ENCODE measurements at places on chromosomes 16 and 17.
A peak's percentile ranks its signal among the peaks of the same experiment; 100 is the strongest.

GRCh38 chr16:75217389-75217851, 1.4 kb upstream of the CTRB1 start:
- no peak for DNase-seq

DNA sequence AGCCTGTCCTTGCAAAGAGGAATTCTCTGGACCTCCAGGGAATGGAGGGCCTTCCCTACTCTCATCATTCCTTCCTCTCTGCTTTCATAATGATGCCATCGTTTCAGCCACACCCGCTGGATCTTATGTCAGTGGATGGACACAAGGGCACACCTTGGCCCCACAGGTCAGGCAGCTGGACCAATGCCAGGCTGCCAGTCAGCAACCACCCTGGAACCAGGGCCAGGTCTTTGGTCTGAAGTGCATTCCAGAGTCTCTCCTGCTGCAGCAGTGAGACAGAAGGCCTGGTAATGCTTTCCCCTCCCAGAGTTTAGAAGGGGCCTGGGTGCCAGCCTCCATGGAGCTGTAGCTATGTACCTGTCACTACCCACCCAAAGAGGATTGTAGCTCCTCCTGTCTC, 7.4 kb downstream of the C1QL1 start:
- DNase-seq = no peak

- DNase-seq = peak; percentile 32
Observed at GRCh38 chr17:7632492-7632894, 2.6 kb downstream of the SHBG start.

DNA sequence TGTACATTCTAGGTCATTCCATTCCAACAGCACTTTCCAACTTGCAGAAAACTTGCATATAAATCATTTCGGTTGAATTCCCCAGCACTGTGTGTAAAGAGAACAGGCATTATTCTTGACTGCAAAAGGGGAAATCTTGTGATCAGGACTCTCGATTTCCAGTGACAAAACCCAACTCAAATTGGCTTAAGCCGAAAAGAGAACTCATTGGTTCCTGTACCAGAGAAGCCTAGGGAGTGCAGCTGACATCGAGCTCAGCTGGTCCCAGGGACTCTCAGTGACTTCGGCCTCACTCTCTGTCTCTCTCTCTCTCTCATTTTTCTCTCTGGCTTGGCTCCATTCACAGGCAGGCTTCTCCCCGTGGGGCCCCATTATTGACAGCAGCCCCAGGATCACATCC, 30.7 kb downstream of the CD300LF start:
- DNase-seq = no peak

- no peak for DNase-seq
Observed at GRCh38 chr17:59002848-59003247, 103.8 kb downstream of the TRIM37 start.

GRCh38 chr16:89507214-89507833, 879 bp upstream of the SPG7 start:
- DNase-seq = peak; percentile 13

DNA sequence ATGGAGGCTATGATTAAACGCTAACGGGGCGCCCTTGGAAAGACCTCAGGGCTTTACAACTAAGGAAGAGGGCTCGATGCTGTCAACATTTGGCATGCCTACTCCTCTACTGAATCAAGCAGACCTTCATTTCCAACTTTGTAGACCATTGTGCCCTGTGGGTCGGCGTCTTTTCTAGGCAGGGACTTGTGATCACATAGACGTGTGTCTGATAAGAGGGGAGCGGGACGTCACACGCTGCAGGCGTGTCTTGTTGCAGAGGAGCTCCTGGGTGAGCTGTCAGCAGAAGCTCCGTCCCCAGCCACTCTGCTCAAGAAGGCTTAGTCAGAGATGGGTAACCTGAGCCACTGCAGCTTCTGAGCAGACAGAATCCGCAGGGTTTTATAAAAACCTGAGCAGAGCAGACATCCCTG, 2.8 kb downstream of the MAPK8IP3 start:
- no peak for DNase-seq

- no peak for DNase-seq
Observed at GRCh38 chr17:29255926-29256522, 9.4 kb downstream of the CRYBA1 start.

DNA sequence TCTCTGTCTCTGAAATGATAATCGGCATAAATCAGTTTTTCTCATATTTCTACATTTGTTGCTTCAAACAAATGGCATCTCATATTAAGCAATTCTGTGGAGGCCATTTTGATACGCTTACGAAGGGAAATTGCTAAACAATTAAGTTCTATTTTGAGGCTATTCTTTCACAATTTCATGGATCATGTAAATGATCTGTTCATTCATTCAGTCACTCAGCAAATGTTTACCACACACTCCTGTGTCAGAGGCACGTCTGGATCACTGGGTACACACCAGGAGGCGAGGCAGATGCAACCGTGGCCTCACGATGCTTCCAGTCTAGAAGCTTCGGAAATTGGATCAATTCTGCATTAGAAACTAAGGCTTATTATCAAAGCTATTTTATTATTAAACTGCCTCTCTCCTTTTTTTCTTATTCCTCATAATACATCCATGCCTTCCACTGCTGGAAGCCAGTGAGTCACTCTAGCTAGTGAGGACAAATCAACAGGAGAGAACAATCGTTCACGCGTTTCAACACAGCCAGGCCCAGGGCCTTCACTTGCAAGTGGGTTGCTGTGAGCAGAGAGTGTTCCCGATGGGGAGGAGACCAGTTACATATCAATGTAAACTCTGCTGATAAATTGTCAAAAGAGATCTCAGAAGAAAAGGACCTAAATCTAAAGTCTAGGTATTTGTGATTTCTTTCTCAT, 11.3 kb upstream of the SLC39A11 start:
- DNase-seq = no peak

- DNase-seq = peak; percentile 54
Observed at GRCh38 chr16:68732042-68732680, 4.9 kb upstream of the CDH1 start.

DNA sequence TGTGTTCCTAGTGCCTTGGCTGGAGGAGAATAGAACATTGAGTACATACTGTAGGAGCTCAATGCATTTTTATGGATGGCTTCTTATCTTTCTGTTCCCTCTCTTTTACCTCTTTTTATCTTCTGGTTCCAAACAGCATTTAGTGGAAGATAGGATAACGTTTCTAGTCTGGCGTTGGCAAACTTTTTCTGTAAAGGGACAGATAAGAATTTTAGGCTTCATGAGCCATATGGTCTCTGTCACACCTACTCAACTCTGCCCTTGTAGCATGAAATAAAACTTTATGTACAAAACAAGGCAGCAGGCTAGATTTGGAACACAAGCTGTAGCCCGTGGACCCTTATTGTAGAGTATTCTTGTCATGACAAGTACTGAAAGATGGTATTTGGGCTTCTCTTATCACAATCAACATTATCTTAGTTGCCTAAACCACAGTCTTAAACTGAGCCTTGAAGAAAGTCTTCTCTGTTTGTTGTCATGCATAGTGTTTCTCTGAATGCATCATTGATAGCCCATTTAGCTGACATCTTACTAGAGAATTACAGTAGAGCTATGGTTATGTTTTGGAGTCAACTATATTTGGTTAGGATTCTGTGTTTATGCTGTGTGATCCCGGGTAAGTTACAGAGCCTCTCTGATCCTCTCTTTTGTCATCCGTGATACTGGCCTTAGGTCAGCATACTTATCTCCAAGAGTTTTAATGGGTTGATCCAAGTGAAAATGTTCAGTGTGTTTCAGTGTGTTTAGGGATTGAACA, 80.2 kb downstream of the HS3ST4 start:
- DNase-seq = no peak

- DNase-seq = no peak
Observed at GRCh38 chr16:49641250-49641649, 214.7 kb downstream of the ZNF423 start.

- DNase-seq = no peak
Observed at GRCh38 chr16:78473031-78473699, 373.7 kb downstream of the WWOX start.

- DNase-seq = no peak
Observed at GRCh38 chr17:56480501-56480900, 113.0 kb upstream of the NOG start.

DNA sequence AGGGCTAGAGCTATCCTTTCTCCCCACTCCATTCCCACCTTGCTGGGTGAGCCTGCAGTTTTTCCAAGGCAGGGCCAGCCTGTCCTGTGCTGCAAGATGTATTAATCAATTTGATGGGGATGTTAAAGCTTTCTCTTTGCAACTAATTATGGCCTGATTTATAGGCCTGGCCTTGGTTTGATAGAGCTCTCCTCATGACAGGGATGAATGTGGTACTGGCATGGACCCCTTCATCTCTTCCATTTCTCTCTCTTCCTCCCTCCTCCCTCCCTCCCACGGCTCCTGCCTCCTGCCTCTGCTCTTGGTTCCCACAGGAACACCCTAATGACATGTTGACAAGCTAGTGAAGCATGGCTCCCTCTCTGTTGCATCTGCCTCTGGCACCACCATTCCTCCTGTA, 47.2 kb upstream of the SKAP1 start:
- no peak for DNase-seq

DNA sequence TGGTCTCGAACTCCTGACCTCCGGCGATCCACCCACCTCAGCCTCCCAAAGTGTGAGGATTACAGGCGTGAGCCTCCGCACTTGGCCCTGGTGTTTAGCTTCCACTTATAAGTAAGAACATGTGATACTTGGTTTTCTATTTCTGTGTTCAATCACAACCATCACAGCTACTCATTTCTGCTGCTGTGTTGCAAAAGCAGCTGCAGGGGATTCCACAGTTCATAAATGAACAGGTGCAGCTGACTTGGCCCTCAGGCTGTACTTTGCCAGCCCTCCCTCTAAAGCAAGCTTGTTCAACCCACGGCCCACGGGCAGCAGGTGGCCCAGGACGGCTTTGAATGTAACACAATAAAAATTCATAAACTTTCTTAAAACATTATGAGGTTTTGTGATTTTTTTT, 79.2 kb downstream of the SLC39A11 start:
- DNase-seq = no peak

DNA sequence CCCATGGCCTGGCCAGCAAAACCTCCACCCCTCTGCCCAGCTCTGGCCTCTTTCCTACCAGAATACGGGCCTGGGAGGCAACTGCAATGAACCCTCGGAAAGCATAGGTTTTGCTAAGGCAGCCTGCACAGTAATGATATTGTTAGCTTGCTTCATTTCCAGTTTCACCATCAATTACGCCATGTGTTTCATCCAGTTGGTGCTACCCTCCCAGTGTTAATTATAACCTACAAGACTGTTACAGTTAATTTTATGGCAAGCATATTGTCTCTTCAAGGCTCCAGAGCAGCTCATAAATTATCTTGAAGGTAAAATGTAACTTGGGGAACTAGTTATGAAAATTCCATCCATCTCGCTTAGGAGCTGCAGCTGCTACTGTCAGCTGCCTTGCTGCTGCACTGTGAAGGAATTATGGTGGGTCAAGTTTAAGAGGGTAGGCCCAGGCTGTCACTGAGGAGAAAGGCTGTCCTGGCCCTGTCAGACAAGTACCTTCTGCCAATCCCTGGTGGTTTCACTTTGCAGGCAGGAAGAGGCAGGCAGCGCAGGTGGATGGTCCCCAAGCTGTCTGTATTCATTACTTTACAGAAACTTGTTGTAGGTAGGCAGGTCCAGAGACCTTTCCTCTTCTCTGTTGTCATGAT, 242.9 kb downstream of the FTO start:
- no peak for DNase-seq

DNA sequence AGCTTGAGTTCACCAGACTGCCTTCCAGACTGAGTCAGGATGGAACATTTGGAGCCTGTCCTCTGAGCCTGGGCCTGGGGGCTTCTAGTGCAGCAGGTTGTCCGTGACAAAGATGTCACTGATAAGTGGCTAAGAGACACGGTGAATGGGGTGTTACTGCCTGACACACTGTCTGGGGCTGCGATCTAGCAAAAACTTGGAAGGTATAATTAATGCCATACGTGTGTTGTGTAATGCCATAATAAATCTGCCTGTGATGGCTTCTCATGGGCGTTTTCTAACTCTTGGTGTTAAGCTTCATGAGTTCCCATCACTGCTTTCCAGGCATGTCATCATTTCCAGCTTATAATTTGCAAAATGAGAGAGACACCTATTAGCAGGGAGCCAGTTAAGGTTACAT, 215.4 kb downstream of the UTP18 start:
- DNase-seq = no peak

- peak; percentile 44 for DNase-seq
Observed at GRCh38 chr17:51540151-51540550, 279.8 kb downstream of the UTP18 start.

DNA sequence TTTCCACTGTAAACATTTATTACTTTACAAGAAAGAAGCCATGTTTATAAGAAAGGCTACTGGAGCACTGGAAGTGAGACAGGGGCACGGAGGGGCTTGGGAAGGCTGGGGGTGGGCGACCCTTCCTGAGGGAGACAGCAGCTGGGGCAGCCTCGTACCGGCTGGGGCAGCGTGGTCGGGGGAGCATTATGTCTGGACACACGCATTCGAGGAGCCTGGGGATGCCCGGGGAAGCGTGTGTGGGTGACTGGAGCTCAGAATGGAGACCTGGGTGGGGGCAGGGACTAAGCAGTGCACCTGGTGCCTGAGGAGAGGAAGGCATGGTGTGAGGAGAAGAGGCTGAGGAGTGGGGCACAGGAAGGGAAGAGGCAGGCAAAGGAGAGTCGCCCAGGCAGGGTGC, 64.5 kb downstream of the SRCIN1 start:
- no peak for DNase-seq

DNA sequence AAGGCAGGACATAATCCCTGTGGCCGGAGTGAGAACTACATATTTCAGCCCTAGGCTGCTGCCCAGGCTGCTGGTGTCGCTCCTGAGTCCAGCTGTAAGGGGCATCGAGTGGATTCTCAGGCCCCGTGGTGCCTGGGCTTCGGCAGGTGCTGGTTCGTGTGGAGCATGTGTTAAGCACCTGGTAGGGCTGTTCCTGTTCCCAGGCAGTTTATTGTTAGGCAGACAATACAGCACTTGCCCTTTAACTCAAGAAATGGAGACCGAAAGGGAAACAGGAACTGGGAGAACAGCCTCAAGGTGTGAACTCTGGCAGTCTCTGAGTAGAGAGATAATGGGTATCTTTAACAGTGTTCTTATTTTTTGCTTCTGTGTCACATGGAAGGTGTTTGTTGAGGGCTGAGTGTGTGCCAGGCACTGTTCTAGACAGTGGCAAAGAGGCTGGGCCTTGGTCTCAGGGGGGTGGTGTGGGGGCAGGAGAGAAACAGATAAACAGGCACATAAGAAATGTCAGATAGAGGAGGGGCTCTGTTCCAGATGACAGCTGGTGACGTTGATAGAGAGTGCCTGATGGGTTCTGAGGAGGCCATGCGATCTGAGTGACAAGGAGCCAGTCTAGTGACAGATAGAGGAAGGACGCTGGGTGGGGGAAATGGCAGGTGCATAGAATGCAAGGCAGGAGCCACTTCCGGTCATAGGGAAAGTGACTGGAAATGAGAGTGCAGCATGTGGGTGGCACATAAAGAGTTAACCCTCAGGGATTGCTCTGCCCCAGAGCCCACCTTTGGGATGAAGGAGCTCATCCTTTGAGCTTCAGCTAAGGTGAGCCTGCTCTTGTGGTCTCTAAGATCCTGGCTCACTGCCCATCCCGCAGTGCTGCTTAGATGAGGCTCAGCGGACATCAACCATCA, 33.8 kb downstream of the EPN2 start:
- DNase-seq = no peak
